Glutamatergic neuron (in vitro differentiated cells): ENCODE measurements at places on chromosomes 5 and 9. TPM values are rescaled to one million over a fixed set of nuclear protein-coding genes. Genes with fewer than 3 reads are reported as not detected.

DNA sequence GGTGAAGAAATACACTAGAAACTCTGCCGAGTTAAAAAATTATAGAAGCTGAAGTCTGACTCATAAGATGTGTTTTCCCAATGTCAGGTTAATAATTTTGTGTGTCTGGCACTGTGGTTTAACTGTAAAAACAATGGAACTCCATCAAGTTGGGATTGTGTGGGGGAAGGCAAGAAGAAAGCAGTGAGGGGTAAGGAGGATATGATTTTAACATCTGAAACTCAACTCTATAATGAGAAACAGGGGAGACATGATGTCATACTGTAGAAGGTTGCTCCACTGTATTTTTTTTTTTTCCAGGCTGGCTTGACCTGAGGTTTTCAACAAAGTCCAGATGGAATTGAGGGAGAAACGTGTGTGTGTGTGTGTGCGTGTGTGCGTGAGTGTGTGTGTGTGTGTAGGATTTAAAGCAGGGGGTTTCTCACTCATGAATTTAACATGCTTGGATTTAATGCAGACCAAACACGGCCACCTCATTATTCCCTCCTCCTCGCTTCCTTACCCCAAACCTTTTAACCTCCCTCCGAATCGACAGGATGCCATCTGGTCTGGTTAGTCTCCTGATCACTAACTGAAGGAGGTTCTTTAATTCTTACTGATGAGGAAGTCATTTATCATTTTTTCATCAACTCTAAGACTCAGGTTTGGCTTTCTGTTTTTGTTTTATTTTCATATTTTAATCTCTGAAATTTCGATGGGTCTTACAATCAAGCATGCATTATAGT lies 140.2 kb upstream of the LPAR1 start:
- DNase-seq: peak; percentile 46
- H3K27me3 ChIP-seq: no peaks in the 10 kb centered on the region
- no peaks in the 10 kb centered on the region for H3K36me3 ChIP-seq

GRCh38 chr5:68333649-68334552 lies 118.3 kb downstream of the PIK3R1 start:
- no peaks in the 10 kb centered on the region for H3K27me3 ChIP-seq
- no peaks in the 10 kb centered on the region for H3K36me3 ChIP-seq
- no peak for DNase-seq
- H3K27ac ChIP-seq: no peak overlapping the region
- no peaks in the 10 kb centered on the region for H3K4me1 ChIP-seq

GRCh38 chr9:20726144-20726543 lies 42.1 kb downstream of the FOCAD start:
- H3K36me3 ChIP-seq: no peaks in the 10 kb centered on the region
- H3K4me3 ChIP-seq: no peak overlapping the region
- H3K27ac ChIP-seq: no peak overlapping the region

DNA sequence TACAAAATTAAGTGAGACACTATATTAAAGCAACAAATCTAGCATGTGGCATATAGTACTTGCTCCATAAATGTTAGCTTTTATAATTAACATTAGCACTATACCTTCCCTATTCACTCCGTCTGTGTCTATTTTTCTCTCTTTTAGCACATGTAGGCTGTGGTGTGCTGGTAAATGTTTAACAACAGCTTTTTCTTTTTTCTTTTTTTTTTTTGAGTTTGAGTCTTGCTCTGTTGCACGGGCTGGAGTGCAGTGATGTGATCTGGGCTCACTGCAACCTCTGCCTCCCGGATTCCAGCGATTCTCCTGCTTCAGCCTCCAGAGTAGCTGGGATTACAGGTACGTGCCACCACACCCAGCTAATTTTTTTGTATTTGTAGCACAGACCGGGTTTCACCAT lies 62.1 kb downstream of the SPRY4 start:
- no peak for DNase-seq
- H3K4me3 ChIP-seq: no peak overlapping the region
- H3K27ac ChIP-seq: no peak overlapping the region
- no peaks in the 10 kb centered on the region for H3K4me1 ChIP-seq

GRCh38 chr5:162956570-162956969 lies 480.8 kb upstream of the CCNG1 start:
- no peaks in the 10 kb centered on the region for H3K27me3 ChIP-seq
- H3K27ac ChIP-seq: no peak overlapping the region
- H3K4me3 ChIP-seq: no peak overlapping the region
- H3K4me1 ChIP-seq: no peaks in the 10 kb centered on the region
- no peak for DNase-seq
- H3K36me3 ChIP-seq: no peaks in the 10 kb centered on the region

DNA sequence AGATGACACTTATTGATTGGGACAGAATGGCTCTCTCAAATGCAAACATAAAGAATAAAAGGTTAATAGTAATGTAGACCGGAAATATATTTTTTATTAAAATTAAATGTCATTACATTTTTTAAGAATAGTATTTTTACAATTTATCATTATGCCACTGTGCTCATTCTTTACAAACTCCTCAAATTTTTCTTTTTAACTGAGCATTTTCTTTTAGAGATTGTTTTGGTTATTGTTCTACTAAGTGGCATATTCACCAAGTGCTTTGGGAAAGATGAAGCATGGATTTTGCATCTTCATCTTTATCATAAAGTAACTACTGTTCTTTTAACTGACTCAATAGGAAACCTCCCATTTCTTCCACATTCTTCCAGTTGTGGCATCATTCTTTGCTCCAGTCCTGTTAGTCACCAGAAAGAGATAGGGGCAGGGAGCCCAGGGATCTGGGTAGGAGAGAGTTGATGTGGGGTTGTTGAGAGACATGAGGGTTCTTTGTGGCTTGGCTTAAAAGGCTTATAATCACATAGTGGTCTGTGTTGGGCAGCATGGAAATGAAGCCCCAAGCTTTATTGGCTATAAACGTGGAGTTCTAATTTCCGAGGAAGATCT lies 69.8 kb downstream of the SYK start:
- H3K27me3 ChIP-seq: no peaks in the 10 kb centered on the region
- no peaks in the 10 kb centered on the region for H3K36me3 ChIP-seq
- no peak overlapping the region for H3K27ac ChIP-seq
- DNase-seq: no peak

DNA sequence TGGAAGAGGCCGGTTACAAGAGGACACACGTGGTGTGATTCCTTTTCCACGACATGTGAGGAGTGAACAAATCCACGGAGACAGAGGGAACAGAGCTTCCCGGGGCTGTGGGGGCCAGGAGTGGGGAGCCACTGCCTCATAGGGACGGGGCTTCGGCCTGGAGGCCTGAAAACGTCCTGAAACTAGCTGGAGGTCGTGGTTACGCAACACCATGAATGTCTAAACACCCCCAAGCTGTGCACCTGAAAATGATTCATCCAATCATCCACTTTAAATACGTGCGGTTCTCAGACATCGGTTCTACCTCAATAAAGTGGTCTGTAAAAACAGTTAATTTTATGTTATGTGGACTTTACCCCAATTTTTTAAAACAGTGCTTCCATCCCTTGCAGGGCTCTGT lies 65.3 kb upstream of the PPP1R26 start:
- H3K27me3 ChIP-seq: no peaks in the 10 kb centered on the region
- H3K36me3 ChIP-seq: no peaks in the 10 kb centered on the region
- no peak overlapping the region for H3K27ac ChIP-seq
- no peak overlapping the region for H3K4me3 ChIP-seq
- no peak for DNase-seq

DNA sequence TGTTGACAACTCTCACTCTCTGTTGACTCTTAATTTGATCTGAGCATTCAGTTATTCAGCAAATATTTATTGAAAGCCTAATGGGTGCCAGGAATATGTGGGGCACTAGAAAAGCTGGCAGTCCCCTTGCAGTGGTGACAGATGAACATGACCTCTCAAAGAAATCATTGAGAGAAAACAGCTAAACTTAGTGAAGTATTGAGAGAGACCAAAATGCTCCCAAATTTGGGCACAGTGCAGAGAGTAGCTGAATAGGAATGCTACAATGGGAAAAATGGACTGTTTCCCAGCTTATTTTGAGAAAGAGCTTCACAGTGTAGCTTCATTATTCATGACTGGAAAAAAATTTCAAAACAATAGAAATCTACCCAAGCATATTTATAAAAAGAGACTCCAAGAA lies 257.9 kb downstream of the SGCD start:
- no peak overlapping the region for H3K4me3 ChIP-seq
- H3K4me1 ChIP-seq: no peaks in the 10 kb centered on the region
- no peak overlapping the region for H3K27ac ChIP-seq
- no peak for DNase-seq
- peaks cover 5% of the 10 kb centered on the region for H3K36me3 ChIP-seq
- H3K27me3 ChIP-seq: no peaks in the 10 kb centered on the region

- no peak overlapping the region for H3K27ac ChIP-seq
- no peaks in the 10 kb centered on the region for H3K36me3 ChIP-seq
- no peaks in the 10 kb centered on the region for H3K4me1 ChIP-seq
Observed at GRCh38 chr5:25552871-25553481, 908.2 kb upstream of the CDH10 start.

GRCh38 chr5:128300181-128300580 lies 216.6 kb downstream of the SLC12A2 start:
- no peak overlapping the region for H3K27ac ChIP-seq
- no peak for DNase-seq
- peaks cover 2% of the 10 kb centered on the region for H3K4me1 ChIP-seq
- no peak overlapping the region for H3K4me3 ChIP-seq

GRCh38 chr5:110383231-110383630 lies 343.2 kb downstream of the TMEM232 start:
- peaks cover 6% of the 10 kb centered on the region for H3K4me1 ChIP-seq
- no peak overlapping the region for H3K4me3 ChIP-seq
- H3K27me3 ChIP-seq: no peaks in the 10 kb centered on the region
- DNase-seq: no peak
- H3K36me3 ChIP-seq: no peaks in the 10 kb centered on the region

DNA sequence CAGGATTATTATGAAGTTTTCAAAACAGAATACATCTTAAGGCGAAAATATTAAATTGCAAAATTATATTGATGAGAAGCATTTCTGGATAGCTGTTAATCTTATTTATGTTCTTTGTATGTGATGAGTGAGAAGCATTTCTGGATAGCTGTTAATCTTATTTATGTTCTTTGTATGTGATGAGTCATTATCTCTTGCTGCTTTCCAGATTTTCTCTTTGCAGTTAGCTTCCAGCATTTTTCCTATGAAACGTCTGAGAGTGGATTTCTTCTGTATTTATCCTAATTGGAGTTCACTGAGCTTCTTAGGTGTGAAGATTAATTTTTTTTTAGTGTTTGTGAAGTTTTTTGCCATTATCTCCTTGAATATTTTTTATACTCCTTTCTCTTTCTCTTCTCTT lies 8.2 kb downstream of the TMEM232 start:
- H3K4me1 ChIP-seq: no peaks in the 10 kb centered on the region
- no peak overlapping the region for H3K4me3 ChIP-seq
- H3K27me3 ChIP-seq: no peaks in the 10 kb centered on the region
- H3K36me3 ChIP-seq: no peaks in the 10 kb centered on the region
- no peak for DNase-seq
- H3K27ac ChIP-seq: no peak overlapping the region

GRCh38 chr5:107474716-107475489 lies 195.8 kb downstream of the EFNA5 start:
- no peaks in the 10 kb centered on the region for H3K36me3 ChIP-seq
- peaks cover 2% of the 10 kb centered on the region for H3K27me3 ChIP-seq
- H3K27ac ChIP-seq: no peak overlapping the region

DNA sequence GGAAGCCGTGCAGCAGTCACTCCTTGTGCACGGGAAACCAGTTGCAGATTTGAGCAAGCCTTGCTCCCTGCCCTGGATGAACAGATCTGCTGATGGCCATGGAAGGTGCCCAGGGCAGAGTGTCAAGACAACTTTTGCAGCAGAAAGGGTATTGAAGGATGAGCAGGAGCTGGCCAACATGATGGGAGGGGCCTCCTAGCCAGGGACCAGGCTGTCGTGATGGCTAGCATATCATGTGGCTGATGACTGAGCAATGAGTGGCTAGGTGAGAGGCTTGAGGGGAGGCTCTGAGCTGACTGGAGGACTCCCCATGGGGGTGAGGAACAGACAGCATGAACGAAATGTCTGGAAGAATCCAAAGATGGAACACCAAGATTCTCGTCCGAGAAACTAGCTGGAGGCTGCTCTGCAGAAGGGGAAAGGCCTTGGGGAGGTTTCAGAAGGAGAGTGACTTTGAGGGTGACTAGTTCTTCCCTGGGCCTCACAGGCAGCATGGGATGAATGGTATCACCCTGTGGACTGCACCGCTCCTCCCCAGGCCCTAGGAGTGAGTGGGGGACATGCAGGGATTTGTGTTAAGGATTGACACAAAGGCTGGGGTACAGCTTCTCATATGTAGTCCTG lies 18.5 kb downstream of the PPARGC1B start:
- H3K27ac ChIP-seq: no peak overlapping the region
- peaks cover 4% of the 10 kb centered on the region for H3K27me3 ChIP-seq
- no peaks in the 10 kb centered on the region for H3K36me3 ChIP-seq

- DNase-seq: no peak
- H3K36me3 ChIP-seq: no peaks in the 10 kb centered on the region
- no peaks in the 10 kb centered on the region for H3K4me1 ChIP-seq
Observed at GRCh38 chr5:2093859-2094615, 211.3 kb upstream of the IRX4 start.

DNA sequence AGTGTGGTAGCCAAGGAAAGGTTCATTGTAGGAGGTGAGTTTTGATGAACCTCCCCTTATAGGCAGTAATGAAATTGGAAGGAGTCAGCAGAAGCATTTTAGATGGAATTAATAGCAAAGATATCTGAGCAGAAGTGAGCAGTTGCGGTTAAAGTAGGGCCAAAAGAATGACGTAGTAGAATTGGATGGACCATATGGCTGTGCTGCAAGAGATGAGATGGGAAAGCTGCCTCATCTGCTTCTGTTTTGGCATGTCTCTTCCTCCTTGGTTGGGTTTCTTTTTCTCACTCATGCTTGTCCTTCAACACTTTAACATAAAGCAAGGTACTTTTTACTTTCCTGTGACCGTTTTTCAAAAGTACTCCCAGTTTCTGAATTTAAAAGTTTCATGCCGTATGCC lies 55.8 kb downstream of the AQP7 start:
- no peak overlapping the region for H3K4me3 ChIP-seq
- no peaks in the 10 kb centered on the region for H3K27me3 ChIP-seq
- H3K4me1 ChIP-seq: no peaks in the 10 kb centered on the region
- DNase-seq: no peak
- H3K27ac ChIP-seq: no peak overlapping the region

- H3K36me3 ChIP-seq: no peaks in the 10 kb centered on the region
- H3K4me1 ChIP-seq: peaks cover 9% of the 10 kb centered on the region
- H3K27me3 ChIP-seq: peaks cover 11% of the 10 kb centered on the region
- H3K27ac ChIP-seq: no peak within 1 kb of the TSS
- H3K4me3 ChIP-seq: no peak within 1 kb of the TSS
Observed at GRCh38 chr9:93058355-93059010, at the start of gene SUSD3. TSS of gene SUSD3 (plus strand) at chr9:93058701. CDS start at chr9:93058743, 42 bp downstream.

The ZDHHC11B gene
- 42.8 TPM for total RNA-seq

The TAF11L5 gene
- 0.83 TPM for total RNA-seq

The SLC45A2 gene
- total RNA-seq: 0.76 TPM

The SPINK4 gene
- not detected for total RNA-seq

The CCDC192 gene
- total RNA-seq: not detected

The RANBP3L gene
- not detected for total RNA-seq

The CAMK2A gene
- 1.1 TPM for total RNA-seq

The INSYN2B gene
- total RNA-seq: not detected

The SLC27A6 gene
- total RNA-seq: not detected

The VCAN gene
- total RNA-seq: 152 TPM

The FRRS1L gene
- 4.4 TPM for total RNA-seq
